Sigmoid colon (tissue), 7 donors: ENCODE measurements at places on chromosomes 12 and 14. TPM values are rescaled to one million over a fixed set of nuclear protein-coding genes. Genes with fewer than 3 reads are reported as not detected.
A peak's percentile ranks its signal among the peaks of the same experiment; 100 is the strongest.

Gene STYK1
- 0.36 TPM for total RNA-seq

Gene IGF1
- total RNA-seq = 22.7 TPM

GRCh38 chr12:51244269-51244668 is 5.6 kb downstream of the DAZAP2 start:
- no peak overlapping the region for H3K4me3 ChIP-seq
- peaks cover 32% of the 10 kb centered on the region for H3K36me3 ChIP-seq
- H3K4me1 ChIP-seq = peaks cover 28% of the 10 kb centered on the region

- H3K27me3 ChIP-seq = no peaks in the 10 kb centered on the region
- H3K4me1 ChIP-seq = no peaks in the 10 kb centered on the region
- no peaks in the 10 kb centered on the region for H3K36me3 ChIP-seq
- DNase-seq = no peak
Observed at GRCh38 chr12:40248585-40249297, 23.9 kb downstream of the LRRK2 start.

- H3K27me3 ChIP-seq = no peaks in the 10 kb centered on the region
- no peak overlapping the region for H3K4me3 ChIP-seq
- H3K36me3 ChIP-seq = no peaks in the 10 kb centered on the region
- DNase-seq = no peak
- no peak overlapping the region for H3K27ac ChIP-seq
Observed at GRCh38 chr12:112347581-112347982, 34.6 kb downstream of the HECTD4 start.

DNA sequence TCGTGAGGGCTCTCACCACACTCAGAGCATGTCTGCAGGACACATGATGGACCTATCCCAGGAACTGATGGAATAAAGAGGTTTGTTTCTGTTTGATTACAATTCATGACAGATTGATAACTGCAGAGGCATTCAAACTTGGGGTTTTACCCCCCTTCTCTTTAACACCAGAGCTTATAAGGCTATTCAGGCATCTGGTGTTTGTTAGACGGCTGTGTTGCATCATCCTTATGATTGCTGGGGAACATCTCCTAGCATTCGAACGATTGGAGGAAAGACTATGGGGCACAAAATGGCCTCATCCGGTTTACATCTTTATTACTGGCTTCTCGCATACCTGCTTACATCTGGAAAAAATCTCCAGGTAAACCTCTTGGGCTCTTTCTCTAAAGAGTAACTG is 191.8 kb downstream of the MSRB3 start:
- H3K27ac ChIP-seq = no peak overlapping the region
- no peaks in the 10 kb centered on the region for H3K27me3 ChIP-seq
- peaks cover 11% of the 10 kb centered on the region for H3K36me3 ChIP-seq
- no peak overlapping the region for H3K4me3 ChIP-seq
- H3K4me1 ChIP-seq = no peaks in the 10 kb centered on the region
- no peak for DNase-seq

- no peak overlapping the region for H3K27ac ChIP-seq
- no peaks in the 10 kb centered on the region for H3K4me1 ChIP-seq
- DNase-seq = no peak
- no peak overlapping the region for H3K4me3 ChIP-seq
- H3K36me3 ChIP-seq = no peaks in the 10 kb centered on the region
Observed at GRCh38 chr12:24012528-24012927, 63.1 kb upstream of the SOX5 start.

DNA sequence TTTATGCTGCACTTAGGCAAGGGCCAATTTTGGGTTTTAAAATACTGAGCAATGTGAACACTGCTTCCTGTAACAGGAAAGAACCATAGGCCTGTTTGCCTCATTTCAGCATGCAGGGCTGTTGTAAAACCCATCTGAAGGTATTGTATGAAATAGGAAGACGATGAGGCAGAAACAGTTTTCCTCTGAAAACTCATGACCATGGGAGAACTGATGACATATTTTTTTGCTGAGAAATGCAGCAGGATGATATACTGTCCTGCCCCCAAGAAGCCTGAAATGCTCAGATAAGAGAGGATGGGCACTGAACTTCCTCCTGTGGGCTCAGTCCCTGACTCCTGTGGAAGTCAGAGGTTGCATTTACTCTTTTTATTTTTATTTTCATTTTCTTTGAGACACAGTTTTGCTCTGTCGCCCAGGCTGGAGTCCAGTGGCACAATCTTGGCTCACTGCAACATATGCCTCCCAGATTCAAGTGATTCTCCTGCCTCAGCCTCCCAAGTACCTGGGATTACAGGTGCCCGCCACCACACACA is 17.4 kb downstream of the PYGL start:
- no peak overlapping the region for H3K4me3 ChIP-seq
- H3K27ac ChIP-seq = peak overlapping the region; percentile 4
- DNase-seq = no peak

- no peak overlapping the region for H3K4me3 ChIP-seq
- DNase-seq = no peak
- H3K4me1 ChIP-seq = no peaks in the 10 kb centered on the region
- H3K27me3 ChIP-seq = no peaks in the 10 kb centered on the region
- no peaks in the 10 kb centered on the region for H3K36me3 ChIP-seq
Observed at GRCh38 chr12:131047789-131048610, 94.3 kb downstream of the ADGRD1 start.

GRCh38 chr14:59116984-59117415 is 71.5 kb upstream of the DAAM1 start:
- H3K27me3 ChIP-seq = no peaks in the 10 kb centered on the region
- no peak overlapping the region for H3K27ac ChIP-seq
- no peaks in the 10 kb centered on the region for H3K4me1 ChIP-seq
- H3K36me3 ChIP-seq = no peaks in the 10 kb centered on the region
- DNase-seq = no peak
- no peak overlapping the region for H3K4me3 ChIP-seq

DNA sequence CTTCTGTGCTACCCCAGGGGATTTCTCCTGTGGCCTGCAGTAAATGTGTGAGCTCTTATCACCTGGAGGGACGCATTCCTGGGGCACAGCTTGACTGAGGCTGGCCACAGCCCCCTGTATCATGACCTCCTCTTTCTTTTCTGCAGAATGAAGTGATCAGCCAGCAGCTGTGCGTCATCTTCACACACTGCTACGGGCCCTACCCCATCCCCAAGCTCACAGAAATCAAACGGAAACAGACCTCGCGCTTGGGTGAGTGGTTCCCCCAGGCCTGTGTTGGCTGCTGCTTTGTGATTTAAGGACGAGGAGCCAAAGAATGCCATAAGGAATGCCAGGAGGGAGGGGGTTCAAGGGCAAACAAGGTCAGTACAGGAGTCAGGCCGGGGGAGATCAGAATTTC is 50.5 kb upstream of the PWP1 start:
- no peak for DNase-seq
- no peak overlapping the region for H3K4me3 ChIP-seq
- H3K36me3 ChIP-seq = no peaks in the 10 kb centered on the region

GRCh38 chr12:66803930-66804329 is 125.1 kb upstream of the GRIP1 start:
- H3K4me3 ChIP-seq = no peak overlapping the region
- DNase-seq = no peak
- no peak overlapping the region for H3K27ac ChIP-seq
- H3K4me1 ChIP-seq = no peaks in the 10 kb centered on the region

DNA sequence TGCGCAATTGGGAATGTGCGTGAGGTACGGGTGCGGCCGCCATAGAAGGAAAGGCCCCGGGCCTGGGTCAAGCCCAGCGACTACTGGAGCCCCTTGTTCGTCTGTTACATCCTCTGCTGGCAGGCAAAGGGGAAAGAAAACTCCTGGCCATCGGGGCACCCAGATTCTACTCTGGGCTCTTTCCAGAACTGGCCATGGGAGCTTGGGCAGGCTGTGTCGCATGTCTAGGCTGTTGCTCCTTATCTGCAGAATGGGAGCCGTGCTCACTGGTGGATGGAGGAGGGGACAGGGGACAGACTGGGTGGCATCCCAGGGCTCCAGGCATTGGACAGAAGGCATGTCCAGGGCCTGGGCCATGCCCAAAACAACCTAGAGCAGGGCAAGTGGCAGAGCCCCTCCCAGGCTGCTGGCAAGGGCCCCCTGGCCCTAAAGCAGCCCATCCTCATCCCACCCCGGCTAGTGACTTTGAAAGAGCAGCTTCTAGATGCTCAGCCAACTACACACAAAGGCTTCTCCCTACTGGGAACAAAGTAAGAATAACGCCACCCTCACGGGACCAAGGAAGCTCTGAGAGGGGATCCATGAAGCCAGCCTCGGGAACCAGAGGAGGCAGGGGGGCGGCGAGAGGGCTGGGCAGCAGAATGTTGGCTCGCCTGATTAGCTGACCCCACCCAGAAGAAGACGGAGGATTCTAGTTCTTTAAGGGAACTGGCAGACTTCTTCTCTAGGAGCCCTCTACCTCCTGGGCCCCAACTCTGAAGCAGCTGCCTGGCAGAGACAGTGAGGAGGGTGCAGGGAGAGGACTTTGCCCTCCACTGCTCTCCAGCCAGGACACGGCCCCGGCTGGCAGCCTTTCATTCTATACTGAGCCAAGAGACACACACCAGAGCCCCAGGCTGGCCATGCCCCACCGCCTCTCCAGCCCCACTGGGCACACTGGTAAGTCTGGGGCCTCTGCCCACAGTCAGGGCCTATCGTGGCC is 96.8 kb downstream of the SINHCAF start:
- no peak overlapping the region for H3K4me3 ChIP-seq
- H3K27me3 ChIP-seq = no peaks in the 10 kb centered on the region
- H3K4me1 ChIP-seq = no peaks in the 10 kb centered on the region

DNA sequence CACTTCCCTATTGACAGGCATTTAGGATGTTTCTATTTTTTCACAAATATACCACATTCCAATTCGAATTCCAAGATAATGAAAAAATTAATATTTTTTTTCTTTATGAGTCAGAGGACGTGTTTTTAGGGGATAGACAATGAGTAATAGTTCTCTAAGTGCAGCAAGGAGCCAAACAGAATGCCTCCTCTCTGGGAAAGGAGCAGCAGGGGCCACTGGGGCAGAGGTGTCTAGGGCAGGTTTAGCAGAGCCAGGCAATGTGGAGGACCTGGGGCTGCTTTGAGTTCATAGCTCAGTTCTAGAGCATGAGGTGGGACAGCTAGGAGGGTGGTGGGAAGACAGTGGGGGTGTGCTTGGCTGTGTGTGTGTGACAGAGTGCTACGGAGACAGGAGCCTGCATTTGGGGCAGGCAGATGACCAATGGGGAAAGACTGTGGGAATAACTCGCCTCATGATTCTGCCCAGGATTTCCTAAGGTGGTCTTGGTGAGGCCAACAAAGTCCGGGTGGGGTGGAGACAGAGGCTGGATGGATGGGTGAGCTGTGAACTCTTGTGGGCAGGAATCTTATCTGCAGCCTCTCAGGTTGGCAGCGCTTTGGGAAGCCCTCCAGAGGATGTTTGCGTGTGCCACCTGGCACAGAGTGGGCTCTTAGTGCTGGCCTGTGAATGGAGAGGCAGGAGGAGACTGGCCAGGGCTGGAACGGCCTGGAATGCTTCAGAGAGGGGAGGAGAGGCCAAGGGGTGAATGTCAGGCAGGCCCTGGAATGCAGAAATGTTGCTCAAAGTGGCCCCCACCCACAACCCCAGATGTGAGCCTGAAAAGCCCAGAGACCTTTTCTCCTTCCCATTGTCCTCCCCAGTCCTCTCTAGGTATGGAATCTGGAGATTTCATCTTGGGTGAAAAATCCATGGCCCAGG is 2.4 kb upstream of the KRT7 start:
- no peak overlapping the region for H3K27ac ChIP-seq
- DNase-seq = peak; percentile 52
- no peak overlapping the region for H3K4me3 ChIP-seq
- H3K4me1 ChIP-seq = peaks cover 17% of the 10 kb centered on the region

GRCh38 chr12:20018406-20018805 is 349.9 kb upstream of the PDE3A start:
- DNase-seq = no peak
- H3K4me1 ChIP-seq = no peaks in the 10 kb centered on the region
- H3K36me3 ChIP-seq = no peaks in the 10 kb centered on the region
- no peak overlapping the region for H3K27ac ChIP-seq
- no peak overlapping the region for H3K4me3 ChIP-seq
- no peaks in the 10 kb centered on the region for H3K27me3 ChIP-seq

DNA sequence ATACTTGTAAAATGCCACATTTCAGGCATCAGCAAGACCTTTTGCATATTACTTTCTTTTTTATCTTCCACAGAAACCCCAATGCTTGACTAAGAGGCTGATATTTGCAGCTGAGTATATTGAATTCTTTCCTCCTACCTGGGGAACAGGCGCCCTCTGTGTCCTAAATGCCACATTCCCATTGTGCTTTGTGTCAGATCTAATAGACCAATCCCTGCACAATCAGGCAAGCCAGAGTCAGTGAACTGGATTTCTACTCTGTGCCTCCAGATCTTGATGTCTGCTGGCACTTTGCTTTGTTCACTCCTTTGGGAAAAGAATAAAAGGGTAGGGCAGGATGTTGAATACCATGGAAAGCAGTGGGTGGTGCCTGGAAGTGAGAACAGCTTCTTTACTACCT is 22.4 kb upstream of the TAS2R42 start:
- H3K27me3 ChIP-seq = no peaks in the 10 kb centered on the region
- H3K36me3 ChIP-seq = no peaks in the 10 kb centered on the region
- no peak overlapping the region for H3K27ac ChIP-seq
- no peak for DNase-seq
- H3K4me3 ChIP-seq = no peak overlapping the region
- H3K4me1 ChIP-seq = no peaks in the 10 kb centered on the region

DNA sequence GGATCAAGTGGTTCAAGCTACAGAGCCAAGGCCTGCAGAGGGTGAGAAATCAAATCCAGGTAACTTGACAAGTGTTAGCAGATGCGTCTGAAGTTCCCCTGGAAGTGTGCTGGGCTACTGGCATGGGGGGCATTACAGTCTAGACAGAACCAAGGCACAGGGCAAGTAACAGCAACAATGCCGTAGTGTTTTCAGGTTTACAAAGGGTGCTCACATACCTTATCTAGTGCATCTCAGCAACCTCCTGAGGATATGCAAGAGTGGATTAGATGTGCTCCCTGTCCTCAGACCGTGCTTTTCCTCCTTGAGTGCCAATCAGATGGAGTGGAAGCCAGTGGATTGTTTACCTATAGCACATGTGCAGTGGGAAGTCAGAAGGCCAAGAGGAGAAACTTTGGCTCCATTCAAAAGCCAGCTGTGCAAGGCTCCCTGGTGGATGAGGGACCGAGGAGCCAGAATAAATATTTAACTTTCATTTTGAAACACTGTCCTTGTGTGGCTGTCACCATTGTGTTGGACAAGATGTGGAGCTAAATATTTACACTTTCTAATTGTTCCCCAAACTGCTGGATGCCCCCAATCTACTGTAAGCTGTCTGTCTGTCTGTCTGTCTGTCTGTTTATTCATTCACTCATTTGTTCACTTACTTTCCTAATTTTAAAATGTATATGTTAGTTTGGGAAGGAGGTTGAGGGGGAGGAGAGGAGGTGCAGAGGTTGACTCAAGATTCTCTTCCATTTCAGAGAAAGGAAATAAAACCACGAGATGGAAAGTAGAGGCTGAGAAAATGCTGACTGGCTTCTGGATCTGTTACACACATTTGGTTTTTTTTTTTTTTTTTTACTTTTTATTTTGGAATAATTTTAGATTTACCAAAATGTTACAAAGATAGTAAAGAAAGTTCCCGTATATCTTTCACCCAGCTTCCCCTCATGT is 184.0 kb upstream of the PARP11 start:
- no peaks in the 10 kb centered on the region for H3K4me1 ChIP-seq
- no peak overlapping the region for H3K4me3 ChIP-seq
